Glomerular endothelial cell (primary cell): ENCODE measurements at places on chromosomes 1 and 21. TPM values are rescaled to one million over a fixed set of nuclear protein-coding genes. Genes with fewer than 3 reads are reported as not detected.
A peak's percentile ranks its signal among the peaks of the same experiment; 100 is the strongest.

DNA sequence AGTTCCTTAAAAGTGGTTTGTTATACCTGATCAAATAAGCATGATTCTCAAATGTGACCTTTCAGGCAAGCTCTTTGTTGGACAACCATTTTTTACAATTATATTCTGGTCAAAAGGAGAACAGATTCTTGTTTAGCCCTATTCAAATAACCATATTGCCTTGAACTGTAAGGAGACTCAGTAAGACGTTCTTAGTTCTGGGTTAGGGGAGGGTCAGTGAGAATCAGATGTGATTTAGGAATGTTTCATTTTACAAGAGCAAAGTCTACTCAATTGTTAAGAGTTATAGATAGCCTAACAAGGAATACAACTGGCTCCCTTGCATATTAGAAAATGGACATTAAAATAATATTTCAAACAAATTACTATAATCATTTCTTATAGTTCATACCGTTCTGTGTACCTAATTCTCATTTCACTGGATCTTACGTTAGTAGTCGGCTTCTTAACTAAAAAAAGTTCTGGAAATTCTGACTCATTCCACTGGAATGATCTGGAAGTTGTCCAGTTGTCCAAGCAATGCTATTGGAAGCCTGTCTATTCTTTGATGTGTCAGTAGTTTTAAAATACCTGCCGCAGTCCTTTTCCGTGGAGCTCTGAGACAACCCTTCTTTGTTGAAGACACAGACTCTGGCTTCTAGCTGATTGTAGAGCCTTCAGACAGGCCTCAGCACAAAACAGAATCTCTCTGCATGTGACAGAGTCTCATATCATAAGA, 88.8 kb downstream of the MAST2 start:
- DNase-seq, result peak; percentile 89

DNA sequence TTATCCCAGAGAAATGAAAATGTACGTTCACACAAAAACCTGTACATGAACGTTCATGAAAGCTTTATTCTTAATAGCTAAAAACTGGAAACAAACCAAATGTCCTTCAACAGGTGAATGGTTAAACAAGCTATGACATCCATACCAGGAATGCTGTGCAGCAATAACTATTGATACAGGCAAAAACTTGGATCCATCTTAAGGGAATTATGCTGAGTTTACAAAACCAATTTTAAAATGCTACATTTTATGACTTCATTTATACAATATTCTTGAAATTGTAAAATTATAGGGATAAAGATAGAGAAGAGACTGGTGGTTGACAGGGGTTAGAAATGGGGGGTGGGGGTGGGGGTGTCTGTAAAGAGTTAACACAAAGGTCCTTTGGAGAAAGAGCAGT, 280.3 kb downstream of the TGFB2 start:
- no peak for DNase-seq

GRCh38 chr1:189205863-189206262, 1271.8 kb downstream of the BRINP3 start:
- no peak for DNase-seq

DNA sequence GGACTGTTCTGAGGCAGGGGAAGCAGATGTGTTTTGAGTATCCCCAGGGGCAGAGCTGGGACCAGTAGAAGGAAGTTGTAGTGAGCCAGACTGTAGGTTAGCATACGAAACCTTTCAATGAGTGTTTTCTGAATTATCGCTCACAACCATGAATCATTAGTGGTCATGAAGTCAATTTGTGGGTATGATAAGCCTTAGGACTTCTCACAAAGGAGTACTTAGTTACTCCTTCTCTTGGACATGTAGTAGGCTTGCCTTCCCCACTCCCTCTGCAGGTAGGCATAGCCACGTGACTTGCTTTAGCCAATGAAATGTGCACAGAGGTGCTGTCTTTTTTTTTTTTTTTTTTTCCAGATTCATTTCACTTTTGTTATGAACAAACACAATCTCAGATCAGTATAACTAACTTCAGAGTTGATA, 23.9 kb upstream of the FAAH start:
- no peak for DNase-seq

GRCh38 chr21:40760821-40761220, 86.1 kb downstream of the DSCAM start:
- DNase-seq, result no peak

- no peak for DNase-seq
Observed at GRCh38 chr1:65393928-65394327, 26.5 kb upstream of the LEPR start.

- DNase-seq, result no peak
Observed at GRCh38 chr1:231494439-231495110, 33.9 kb upstream of the TSNAX start.

DNA sequence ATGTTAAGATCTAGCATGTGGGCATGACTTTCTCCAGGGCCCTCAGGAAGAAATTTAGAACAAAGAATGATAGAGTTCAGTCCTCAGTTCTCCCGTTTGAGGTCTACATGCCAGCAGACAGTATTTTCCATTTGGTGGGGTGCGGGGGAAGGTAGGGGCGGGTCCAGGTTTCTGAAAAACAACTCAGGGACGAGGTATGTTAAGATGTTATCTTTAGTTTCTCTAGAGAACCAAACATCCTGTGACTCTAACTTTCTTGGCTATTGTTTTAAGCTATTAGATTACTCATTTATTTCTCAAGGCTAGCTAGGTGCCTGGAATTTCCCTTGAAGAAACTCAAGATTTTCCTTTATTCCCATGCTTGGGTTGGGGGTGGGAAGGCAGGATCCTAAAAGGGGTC, 42.3 kb upstream of the SYT14 start:
- DNase-seq, result peak; percentile 75

DNA sequence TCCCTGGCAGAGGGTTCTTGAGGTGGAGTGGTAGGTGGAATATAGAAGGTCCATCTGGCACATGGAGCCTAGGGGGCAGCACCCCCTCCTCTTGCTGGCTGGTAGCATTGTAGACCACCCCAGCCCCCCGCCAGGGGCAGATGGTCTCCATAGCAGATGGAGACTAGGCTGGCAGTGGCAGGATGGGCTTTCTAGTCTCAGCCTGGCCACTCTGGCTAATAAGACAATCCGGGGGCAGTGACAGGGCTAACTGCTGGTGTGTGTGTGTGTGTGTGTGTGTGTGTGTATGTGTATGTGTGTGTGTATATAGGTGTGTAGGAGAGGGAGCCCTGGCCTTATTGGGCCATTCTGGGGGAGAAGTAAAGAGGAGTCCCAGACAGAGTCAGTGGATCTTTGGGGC, 16.1 kb downstream of the UTP11 start:
- no peak for DNase-seq

Gene RNU1-4
- total RNA-seq, result under 0.01 TPM in 2 replicates

Gene DPYD
- total RNA-seq, result 3.1 and 6.4 TPM in 2 replicates

Gene OR2C3
- total RNA-seq, result not detected in 2 replicates
